ENCODE measurements at places on chromosomes 2 and 18. TPM values are rescaled to one million over a fixed set of nuclear protein-coding genes. Genes with fewer than 3 reads are reported as not detected.
A peak's percentile ranks its signal among the peaks of the same experiment; 100 is the strongest.

FNDC4 gene
- 8.5 TPM for polyA plus RNA-seq

ZEB2 gene
- 8.3 TPM for polyA plus RNA-seq

UGT1A8 gene
- polyA plus RNA-seq: 30.0 TPM

EFEMP1 gene
- 68.4 TPM for polyA plus RNA-seq

GRCh38 chr2:31327505-31327904, 87.0 kb downstream of the XDH start:
- no peak for DNase-seq

DNA sequence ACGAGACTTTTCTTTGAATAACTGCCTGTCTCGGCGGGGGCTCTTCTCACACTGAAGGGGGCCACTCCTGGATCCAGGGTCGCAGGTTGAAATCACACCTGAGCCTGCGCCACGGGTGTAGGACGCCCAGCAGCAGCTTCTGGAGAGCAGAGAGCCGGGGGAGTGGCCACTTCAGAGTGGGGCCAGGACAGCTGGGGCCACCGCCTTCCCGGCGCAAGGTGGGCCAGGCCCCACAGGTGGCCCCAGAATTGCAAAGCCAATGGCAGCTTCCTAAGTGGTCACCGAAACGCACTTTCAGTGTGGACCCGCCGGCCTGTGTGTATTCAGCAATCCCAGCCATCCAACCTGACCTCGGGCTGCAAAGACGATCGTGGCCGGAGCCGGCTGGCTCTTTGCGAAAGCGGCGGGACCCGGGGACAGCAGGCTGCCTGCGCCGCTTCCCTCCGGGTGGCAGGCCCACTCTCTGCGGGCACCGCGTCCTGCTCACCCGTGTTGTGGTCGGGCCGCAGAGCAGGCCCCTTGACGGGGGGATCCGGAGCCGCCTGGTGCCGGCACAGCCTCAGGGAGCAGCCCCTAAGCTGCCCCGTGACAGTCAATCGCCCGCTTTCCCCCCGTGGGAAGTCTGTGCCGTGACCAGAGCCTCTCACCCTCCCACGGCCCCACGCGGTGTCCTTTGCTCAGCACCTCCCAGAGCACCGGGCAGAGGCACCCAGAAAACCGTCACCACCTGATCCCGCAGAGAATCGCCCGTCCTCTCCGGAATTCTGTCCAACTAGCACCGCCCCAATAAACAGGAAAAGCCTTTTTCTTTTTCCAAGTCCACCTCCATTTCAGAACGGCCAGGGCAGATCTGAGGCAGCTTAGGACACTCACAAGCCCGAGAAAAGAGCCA, 144.7 kb downstream of the ZNF516 start:
- DNase-seq: no peak

GRCh38 chr2:150438654-150439053, 48.8 kb downstream of the RND3 start:
- DNase-seq: no peak

DNA sequence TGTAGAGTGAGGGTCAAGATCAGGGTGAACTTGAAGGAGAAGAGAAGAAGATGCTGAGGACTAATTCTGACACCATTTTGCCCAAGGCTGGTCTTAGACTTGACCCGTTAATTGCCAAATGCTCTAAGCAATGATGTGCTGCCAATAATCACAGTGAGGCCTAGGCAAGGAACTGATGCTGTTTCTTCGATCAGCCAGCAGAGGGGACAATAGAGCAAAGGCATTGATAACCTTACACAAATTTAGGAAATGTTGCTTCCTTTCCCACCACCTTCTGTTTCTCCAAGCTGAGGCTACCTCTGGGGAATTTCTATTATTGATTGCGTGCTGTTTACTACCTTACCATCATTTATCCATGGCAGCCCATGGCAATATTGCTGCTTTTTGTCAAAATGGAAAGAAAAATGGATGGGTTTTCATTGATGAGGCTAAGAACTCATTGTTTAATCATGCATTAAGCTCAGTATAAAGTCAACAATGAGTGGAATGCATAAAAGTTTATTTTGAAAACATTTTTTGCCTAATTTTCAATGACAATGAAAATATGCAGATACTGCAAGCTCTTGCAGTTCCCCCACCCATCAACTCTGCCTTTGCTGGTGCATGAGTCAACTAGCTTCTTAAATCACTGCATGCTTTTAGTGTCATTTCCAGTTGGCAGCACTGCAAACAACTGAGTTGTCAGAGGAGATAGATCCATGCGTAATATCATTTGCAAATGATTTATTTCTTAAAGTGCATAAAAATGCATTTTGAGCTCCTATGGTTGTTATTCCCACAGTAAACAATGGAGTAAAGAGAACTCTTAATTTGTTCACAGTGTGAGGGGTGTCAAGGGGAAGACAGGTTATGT, 116.4 kb upstream of the NYAP2 start:
- DNase-seq: no peak

GRCh38 chr2:12261986-12262680, 454.6 kb upstream of the TRIB2 start:
- DNase-seq: no peak

GRCh38 chr2:120448961-120449810, 103.2 kb downstream of the INHBB start:
- no peak for DNase-seq

DNA sequence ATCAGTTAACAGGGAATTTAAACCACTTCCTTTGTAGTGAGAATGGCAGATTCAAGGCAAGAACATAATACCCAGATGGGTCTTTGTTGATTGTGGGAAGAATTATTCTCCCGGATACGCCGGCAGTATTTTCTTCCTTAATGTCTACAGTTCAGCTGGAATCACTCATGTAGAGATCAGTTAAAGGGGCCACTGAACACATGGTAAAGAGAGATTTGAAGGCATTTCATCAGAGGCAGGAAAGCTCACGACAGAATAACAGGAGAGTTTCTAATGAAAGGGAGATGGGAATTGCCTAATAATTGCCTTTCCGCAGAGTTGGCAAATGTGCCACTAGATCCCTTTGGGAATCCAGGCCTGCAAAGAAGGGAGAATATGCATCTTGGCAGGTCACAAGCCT, 327.7 kb upstream of the ZNF804A start:
- no peak for DNase-seq

DNA sequence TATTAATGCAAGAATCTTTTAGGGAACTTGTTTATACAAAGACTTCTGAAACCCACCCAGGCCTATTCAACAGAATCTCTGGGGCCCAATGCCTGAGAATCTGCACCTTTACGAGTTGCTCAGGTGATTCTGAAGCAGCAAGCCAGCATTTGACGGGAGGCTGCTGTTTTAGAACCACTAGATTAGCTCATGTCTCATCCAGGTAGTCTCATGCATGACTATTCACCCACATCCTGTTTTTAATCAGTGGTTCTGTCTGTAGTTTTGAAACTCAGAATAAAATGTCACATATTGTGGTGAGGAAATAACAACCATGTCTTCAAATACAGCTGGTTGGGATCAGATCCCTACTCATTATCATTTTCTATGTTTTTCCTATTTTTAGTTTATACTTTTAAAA, 39.5 kb downstream of the CYTIP start:
- DNase-seq: no peak

DNA sequence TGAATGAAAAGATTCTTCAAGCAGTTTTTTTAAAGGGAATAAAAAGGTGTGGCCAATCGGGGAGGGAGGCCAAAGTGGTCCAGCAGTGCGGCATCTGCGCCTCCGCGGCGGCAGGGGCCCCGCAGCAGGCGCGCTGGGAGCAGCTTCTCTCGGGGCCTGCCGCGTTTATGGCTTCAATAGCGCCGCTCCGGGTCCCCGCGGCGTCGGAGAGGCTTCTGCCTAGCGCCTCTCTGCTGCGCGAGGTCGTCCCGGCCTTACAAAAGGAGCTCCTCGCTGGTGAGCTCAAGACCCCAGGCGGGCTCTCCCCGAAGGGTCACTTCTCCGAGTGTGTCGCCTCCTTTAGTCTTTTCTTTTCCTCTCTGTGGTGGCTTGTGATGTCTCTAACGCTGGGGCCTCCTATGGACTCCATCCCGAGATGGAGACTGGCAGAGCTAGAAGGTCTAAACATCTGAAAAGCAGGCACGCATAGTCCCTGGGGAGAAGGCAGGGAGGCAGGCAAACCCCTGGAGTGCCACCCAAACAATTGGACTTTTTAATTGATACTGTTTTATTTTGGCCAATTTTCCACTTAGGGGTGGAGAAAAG, 67.1 kb downstream of the SUMO1 start:
- DNase-seq: peak; percentile 42

GRCh38 chr2:189394525-189394924, 46.7 kb upstream of the WDR75 start:
- DNase-seq: no peak

- DNase-seq: no peak
Observed at GRCh38 chr2:210551001-210551400, 5.4 kb upstream of the CPS1 start.

GRCh38 chr2:60442608-60443007, 110.8 kb downstream of the BCL11A start:
- DNase-seq: no peak

GRCh38 chr2:231621051-231621879, 28.6 kb downstream of the TEX44 start:
- peak; percentile 83 for DNase-seq

DNA sequence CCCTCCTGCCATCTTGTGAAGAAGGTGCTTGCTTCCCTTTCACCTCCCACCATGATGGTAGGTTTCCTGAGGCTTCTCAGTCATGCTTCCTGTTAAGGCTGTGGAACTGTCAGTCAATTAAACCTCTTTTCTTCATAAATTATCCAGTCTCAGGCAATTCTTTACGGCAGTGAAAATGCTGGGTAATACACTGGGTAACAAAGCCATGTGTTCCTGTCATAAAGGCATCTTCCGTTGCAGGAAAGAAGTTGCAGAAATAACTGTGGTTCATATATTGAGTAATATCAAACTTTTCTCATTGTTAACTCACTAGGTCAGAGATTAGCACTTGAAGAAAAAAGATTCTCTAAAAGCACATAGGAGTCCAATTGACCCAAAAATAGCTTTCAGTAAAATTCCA, 163.9 kb upstream of the HNMT start:
- DNase-seq: no peak

DNA sequence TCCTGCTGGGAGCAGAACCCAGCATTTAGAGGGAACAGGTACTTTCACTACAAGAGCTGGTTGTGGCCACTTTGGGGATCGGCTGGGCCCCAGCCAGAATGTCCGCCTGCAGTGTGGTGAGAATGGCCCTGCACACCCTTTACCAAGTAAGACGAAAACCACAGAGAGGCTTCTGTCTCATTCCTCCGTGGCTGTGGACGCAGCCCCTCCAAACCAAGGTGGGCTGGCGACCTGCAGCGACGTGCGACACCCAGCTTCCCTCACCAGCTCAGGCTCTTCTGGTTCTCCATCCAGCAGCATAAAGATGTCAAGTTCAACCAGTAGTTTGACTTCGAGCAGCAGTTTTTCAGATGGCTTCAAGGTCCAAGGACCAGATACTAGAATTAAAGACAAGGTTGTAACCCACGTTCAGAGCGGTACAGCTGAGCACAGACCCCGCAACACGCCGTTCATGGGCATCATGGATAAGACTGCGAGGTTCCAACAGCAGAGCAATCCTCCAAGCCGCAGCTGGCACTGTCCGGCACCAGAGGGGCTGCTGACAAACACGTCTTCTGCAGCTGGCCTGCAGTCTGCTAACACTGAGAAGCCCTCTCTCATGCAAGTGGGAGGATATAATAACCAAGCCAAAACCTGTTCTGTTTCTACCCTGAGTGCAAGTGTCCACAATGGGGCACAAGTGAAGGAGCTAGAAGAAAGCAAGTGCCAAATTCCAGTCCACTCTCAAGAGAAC, 56.2 kb downstream of the WDSUB1 start:
- no peak for DNase-seq

DNA sequence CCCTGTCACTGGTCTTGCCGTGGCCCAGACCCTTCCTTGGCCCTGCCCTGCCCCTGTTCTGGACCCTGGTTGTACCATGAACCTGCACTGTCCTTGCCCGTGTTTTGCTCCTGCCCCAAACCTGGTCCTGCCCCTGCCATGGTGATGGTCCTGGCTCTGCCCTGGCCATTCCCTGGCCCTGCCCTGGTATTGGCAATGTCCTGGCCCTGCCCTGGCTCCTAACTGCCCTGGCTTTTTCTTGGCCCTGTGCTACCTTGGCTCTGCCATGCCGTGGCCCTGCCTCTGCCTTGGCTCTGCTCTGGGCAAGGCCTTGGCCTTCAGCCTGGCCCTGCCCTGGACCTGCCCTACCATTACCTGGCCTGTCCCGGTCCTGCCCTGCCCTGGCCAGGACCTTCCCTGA, 5.5 kb upstream of the ANKRD62 start:
- no peak for DNase-seq
